Skin of body (tissue), 3 donors: ENCODE measurements at places on chromosomes 4 and X. TPM values are rescaled to one million over a fixed set of nuclear protein-coding genes. Genes with fewer than 3 reads are reported as not detected.

Gene HSD17B13
- 0.20 TPM for total RNA-seq

Gene UGT2B15
- total RNA-seq = not detected

Gene GLRA2
- 0.20 TPM for total RNA-seq

DNA sequence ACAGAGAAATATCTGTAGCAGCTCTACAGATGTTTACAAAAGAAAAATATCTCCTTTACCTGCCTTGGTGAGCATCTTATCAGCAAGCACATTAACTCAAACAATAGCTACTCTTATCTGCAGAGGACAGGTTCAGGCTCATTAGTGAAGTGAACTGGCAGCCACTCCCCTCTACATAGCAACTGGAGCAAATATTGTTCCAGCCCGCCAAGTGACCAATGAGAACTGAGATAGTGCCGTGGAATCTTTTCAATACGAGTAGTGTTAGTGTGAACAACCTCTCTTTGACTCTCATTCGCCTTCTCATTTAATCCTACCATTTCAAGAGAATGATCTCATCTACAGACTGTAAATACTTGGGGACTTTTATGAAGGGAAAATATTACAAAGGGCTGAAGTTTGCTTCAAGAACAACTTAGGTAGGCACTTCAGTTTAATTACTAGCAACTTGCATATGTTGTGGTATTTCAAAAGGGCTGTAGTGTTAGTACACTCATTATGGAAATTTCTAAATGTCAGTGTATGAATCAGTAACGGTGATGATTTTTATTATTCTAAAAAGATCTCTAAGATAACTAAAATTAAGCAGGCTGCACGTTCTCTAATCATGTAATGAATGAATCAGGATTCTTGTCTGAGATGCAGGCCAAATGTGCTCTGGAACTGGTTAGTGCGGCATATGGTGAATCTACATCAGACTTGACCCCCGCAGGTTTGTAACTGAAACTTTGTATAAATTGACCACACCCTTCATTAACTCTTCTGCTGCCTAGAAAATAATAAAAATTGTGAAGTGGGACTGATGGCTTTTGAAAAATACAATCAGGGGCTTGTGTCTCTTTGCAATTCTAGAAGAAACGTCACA lies 72.4 kb downstream of the PALLD start:
- DNase-seq = peak; percentile 74

Gene MEPE
- total RNA-seq = not detected

Gene NUP54
- total RNA-seq = 60.4 TPM

DNA sequence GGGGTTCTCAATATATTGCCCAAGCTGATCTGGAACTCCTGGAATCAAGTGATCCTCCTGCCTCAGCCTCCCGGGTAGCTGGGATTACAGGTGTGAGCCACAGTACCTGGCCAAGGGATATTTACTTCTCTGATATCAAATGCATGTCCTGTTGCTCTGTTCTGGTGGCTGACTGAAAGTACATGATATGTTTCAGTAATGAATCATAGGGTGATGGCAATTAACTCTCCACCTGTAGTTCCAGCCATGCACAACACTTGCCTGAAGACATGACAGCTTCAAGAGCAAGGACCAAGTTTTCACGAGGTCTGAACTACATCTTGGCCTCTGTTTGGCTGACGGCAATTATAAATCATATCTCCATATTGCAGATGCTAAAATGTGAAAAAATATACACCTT lies 9.1 kb downstream of the ZCCHC4 start:
- DNase-seq = no peak

GRCh38 chr4:1998296-1998695 lies 10.5 kb downstream of the NELFA start:
- DNase-seq = no peak

DNA sequence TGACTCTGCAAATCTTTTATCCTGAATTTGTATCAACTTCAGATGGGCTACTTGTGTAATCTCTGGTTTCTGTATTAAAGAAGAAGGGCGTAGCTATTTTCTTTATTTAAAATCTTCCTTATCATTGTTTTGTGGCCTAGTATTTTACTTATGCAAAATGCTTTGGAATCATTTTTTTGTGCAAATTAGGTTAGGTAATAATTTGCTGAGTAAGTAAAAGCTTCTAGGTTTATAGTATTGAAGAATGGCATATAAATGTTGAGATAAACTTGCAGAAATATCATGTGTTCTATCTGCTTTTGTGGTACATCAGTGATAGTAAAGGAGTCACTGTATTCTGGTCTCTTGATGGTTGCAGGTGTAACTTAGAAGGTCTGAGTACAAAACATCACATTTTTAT lies 197.2 kb upstream of the IL15 start:
- DNase-seq = no peak

GRCh38 chr4:79311279-79311678 lies 14.6 kb downstream of the NAA11 start:
- no peak for DNase-seq
